ENCODE measurements at places on chromosomes 16 and 17.

GRCh38 chr16:55662644-55663031 lies 6.8 kb downstream of the SLC6A2 start:
- no peak for DNase-seq

DNA sequence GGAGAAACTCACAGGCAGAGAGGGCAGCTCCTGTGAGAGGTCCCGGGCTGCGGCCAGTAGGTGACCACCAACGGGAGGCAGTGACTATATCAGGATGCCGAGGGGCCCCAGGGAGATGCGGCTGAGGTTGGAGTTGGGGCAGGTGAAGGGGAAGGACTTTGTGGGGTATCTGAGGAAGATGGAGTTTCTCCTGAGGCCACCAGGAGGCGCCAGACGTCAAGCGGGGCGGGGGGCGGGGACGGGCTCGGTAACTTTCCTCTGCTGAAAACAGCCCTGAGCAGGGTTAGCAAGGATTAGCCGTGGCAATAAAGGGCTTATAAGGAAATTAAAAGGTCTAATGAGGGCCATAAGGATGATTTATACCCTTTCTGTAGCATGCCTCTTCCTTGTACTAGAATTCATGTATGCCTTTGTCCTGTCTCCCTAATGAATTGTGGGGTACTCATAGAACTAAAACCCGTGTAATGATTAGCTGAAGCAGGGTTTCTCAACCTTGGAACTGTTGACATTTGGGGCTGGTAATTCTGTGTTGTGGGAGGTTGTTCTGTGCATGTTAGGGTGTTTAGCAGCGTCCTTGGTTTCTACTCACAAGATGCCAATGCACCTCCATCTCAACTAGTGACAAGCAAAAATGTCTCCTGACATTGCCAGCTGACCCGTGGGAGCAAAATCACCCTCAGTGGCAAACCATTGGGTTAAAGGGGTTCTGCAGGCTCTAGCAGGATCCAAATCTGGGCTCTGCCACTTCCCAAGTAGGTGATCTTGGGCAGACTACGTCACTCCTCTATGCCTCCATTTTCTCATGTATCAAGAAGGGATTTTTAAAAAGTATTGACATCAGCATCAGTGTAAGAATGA lies 74.8 kb upstream of the GRIN2A start:
- no peak for DNase-seq

GRCh38 chr16:85535352-85536072 lies 77.6 kb upstream of the GSE1 start:
- DNase-seq = no peak

DNA sequence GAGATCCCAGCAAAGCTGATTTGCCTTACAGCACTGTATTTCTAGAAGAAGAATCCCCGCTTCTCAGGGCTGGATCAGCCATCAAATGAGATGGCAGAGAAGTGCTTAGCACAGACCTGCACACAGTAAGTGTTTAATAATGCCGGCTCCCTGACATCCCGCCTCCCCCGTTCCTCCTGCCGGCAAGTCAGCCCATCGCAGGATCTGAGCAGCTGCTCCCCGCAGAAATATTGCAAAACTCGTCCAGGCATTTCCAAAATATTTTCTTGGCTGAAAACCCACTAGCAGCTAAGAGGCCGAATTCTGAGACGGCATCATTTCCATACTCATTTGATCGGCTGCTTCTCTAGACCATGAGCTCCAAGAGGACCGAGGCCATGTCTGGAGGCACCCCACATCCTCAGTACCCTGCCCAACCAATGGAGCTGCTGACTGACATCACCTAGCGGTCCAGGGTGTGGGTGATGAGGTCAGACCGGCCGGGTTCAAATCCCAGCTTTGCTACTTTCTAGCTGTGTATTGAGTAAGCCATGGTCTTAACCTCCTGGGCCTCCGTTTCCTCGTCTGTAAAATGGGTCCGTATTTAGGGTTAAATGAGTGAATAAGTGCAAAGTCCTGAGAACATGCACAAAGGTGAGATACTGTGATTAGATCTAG lies 251.5 kb downstream of the KATNIP start:
- no peak for DNase-seq

GRCh38 chr16:12455287-12455798 lies 348.3 kb downstream of the CPPED1 start:
- peak; percentile 20 for DNase-seq

- DNase-seq = no peak
Measured at GRCh38 chr17:42784409-42784808, 4.0 kb downstream of the WNK4 start.

DNA sequence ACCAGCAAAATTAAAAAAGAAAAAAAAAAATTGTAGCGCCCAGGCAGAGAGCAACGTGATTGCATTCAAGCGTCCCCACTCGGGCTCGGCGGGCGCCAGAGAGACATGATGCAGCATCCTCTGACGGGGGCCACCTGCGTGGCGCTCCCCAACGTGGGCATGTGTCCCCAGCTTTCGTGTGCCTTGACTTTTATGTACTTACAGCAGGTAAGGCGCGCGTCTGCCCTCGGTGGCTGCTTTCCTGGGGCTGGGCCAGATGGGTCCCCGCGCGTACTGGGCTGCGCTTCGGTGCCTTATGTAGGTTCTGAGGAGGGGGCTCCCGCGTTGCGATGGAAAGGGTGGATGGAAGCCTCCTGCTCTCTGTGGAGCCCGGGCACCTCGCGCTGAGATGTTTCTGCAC lies 28.4 kb upstream of the RBFOX1 start:
- DNase-seq = no peak

DNA sequence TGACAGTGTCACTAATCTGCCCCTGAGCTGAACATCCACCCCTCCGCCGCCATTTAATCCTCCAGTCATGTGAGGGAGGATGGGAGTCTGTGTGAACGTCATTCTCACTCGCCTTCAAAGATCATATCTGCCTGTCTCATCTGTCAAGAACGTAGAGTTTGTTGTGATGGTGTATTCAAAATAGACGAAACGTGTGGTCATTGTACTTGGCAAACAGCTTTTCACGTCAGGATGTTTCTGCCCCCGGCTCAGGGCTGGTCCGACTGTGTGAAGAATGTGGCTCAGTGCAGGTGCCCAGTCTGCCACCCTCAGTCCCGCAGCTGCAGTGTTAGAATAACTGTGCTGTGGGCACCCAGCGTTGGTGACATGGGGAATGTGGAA lies 148.0 kb downstream of the KCNJ12 start:
- no peak for DNase-seq

DNA sequence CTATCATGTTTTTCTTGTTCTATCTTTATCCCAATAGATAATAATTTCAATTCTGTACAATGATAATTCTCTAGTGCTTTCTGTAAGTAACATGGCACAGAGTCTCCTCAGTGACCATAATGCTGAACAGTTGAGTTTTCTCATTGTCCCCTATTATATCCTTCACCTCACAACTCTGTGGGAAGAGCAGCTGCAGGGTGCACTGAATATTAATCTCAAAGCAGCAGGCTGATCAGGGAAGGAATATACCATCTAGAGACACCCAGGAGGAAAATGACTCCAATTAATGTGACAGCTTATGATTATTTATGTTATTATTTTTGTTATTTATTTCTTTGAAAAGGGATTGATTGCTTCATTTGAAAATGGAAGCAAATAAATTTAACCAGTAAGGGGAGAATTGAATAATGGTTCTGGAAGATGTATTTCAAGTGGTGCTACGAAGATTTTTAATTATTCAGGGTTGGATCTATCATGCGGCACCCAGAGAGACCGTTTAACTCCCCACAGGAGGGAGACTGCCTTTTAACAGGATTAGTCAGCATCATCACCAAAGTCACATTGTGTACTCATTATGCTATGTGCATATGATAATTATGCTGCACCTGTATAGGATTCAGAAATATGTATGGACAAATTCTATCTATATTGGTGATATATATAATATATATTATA lies 1015.7 kb upstream of the GOT2 start:
- DNase-seq = no peak

DNA sequence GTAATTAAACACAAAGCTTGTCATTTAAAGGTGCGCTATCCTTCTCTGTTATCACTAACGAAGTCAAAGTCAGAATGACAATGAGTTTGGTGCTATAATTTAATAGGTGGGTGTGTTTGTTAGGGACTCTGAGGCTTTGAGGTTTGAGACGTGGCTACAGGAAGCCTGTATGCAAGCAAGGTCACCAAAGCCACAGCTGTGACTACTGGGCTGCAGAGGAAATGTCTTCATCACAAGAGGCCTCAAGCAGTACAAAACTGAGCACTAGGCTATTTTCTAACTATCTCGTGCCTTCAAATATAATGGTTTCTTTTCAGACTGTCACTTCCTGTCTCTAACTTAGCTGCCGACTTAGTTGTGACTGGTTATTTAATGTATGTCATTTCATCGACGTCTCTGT lies 141.2 kb downstream of the AATF start:
- peak; percentile 72 for DNase-seq

GRCh38 chr16:739560-740458 lies 988 bp downstream of the CIAO3 start:
- DNase-seq = no peak

DNA sequence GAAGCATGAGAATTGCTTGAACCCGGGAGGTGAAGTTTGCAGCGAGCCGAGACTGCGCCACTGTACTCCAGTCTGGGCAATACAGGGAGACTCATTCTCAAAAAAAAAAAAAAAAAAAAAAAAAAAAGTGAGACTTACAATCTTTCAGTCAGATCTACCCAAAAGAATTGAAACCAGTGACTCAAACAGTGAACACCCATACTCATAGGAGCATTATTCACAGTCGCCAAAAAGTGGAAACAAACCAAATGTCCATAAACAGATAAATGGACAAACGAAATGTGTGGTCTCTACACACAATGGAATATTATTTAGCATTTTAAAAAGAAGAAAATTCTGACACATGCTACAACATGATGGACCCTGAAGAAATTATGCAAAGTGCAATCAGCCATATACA lies 9.1 kb upstream of the SCNN1B start:
- DNase-seq = no peak

GRCh38 chr17:14427900-14428647 lies 127.2 kb downstream of the HS3ST3B1 start:
- no peak for DNase-seq

- no peak for DNase-seq
Measured at GRCh38 chr17:65039336-65039988, 17.1 kb downstream of the GNA13 start.

- DNase-seq = no peak
Measured at GRCh38 chr17:36144014-36144413, 32.4 kb downstream of the TBC1D3B start.

DNA sequence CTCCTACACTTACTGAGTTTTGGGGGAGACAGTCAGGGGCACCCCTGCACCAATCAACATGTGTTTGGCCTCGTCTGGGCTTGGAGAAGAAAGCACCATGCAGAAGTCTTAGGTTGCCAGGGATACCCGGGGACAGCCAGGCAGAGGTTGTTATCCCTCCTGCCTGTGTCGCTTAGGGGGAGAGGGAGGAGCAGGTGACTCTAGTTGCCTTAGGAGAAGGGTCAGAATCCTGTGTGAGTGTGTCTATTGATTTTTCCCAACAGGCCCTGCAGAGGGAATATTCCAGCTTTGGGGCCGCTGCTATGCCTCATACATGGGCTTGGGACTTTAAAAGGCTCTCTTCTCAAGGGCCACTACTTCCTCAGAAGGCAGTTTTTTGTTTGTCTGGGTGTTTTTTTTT lies 89.1 kb downstream of the RGS9 start:
- no peak for DNase-seq

DNA sequence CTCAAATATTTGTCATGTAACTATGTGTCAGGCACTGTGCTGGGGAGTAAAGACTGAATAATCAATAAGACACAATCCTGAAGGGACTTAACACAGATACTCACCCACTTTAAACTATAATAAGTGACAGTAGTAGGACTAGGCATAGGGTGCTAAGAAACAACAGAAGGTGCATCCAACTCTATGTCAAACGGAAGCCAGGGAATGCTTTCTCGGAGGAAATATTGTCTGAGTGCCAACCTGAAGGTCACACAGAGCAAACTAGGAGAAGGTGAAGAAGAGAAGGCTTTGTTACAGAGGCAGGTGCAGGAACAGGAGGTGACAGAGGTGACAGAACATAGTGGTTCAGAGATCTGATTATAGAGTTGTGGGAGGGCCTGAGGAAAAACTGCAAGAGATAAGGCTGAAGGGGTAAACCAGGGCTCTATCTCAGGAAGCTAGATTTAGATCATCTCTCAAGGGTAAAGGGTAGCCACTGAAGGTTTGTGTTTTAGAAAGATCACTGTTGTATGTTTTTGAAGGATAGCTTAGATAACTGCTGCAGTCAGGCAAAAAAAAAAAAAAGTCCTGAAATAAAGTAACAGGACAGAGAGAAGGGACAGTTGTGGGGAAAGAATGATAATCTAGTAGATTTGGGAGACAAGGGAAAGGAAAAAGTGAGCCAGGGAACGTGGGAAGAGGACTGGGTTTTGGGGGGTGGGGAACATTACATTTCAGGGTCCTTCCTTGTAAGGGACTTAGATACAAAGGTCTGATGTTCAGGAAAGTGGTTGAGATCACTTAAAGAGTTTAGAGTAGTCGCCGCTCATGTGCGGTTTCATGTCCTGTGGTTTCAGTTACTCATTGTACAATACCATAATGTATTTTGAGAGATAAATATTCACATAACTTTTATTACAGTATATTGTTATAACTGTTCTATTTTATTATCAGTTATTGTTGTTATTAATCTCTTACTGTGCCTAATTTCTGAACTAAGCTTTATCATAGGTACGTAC lies 85.6 kb upstream of the NETO2 start:
- no peak for DNase-seq

- no peak for DNase-seq
Measured at GRCh38 chr17:44467108-44467507, 36.1 kb downstream of the GPATCH8 start.

DNA sequence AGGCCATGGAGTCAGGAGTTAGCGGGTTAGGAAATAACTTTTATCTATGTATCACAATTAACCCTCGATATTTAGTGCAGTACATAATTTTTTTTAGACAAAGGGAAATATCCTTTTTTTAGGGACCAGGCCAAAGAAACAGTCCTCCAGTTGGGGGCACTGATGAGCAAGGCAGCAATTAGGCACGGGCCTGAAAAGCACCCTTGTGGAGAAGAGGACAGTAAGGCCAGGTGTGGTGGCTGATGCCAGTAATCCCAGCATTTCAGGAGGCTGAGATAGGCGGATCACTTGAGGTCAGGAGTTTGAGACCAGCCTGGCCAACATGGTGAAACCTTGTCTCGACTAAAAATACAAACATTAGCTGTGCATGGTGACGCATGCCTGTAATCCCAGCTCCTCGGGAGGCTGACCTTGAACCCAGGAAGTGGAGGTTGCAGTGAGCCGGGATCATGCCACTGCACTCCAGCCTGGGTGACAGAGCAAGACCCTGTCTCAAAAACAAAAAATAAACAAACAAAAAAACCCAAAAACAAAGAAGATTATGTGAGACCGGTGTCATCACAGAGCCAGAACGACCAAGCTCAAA lies 158.3 kb upstream of the NOL11 start:
- DNase-seq = no peak

DNA sequence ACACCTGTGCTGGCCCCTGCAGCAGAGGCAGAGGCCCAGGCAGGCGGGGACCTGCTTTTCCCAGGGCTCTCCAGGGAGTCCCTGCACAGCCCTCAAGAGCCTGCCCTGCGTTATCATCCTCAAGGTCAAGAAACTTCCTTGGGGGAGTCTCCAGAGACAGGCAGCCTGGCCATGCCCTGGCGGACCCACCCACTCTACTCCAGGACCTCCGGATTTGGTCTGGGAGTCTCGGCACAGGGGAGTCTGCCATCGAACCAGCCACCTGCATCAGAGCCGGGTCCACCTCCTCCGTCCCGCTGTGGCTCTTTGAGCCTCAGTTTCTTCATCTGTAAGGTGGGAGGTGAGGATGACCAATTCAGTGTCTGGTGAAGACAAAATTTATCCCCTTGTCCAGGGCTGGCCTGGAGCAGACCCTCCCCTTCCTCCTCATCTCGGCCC lies 75.3 kb upstream of the TNRC6C start:
- DNase-seq = no peak

GRCh38 chr17:79053251-79053925 lies 21.2 kb upstream of the ENGASE start:
- DNase-seq = no peak

GRCh38 chr16:89982318-89982717 lies 33.8 kb downstream of the DEF8 start:
- DNase-seq = no peak

Data from foreskin melanocyte (primary cell).